ENCODE measurements at places on chromosomes 6 and 20.

- no peak for DNase-seq
Observed at GRCh38 chr6:88709819-88710246, 253.6 kb downstream of the RNGTT start.

GRCh38 chr6:45922728-45923351, 92.8 kb downstream of the CLIC5 start:
- no peak for DNase-seq

GRCh38 chr6:78570044-78570443, 297.3 kb upstream of the IRAK1BP1 start:
- no peak for DNase-seq

GRCh38 chr6:144266091-144266649, 19.0 kb upstream of the UTRN start:
- DNase-seq: no peak

DNA sequence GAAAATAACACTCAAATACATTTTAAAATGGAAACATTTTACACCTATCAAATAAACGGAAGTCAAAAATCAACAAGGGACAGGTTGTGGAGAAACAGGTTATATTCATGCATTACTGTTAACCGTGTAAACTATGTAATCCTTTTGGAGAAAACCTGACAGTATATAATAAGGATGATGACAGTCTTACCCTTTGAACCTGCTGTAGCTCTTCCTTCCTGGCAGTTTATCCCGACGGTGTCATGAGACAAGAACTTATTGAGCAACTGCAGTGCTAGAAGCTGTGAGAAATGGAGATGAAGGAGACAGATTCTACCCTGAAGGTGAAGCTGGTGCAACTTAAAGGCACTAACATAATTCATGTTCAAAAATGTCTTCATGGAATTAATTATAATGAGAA, 76.7 kb downstream of the PLEKHG1 start:
- no peak for DNase-seq

GRCh38 chr6:82738773-82739172, 326.9 kb downstream of the UBE3D start:
- DNase-seq: no peak

GRCh38 chr6:124917769-124918168, 44.5 kb upstream of the RNF217 start:
- DNase-seq: no peak

- no peak for DNase-seq
Observed at GRCh38 chr20:60085551-60086132, 127.4 kb downstream of the CDH26 start.

GRCh38 chr6:45702849-45703739, 312.6 kb downstream of the CLIC5 start:
- no peak for DNase-seq

DNA sequence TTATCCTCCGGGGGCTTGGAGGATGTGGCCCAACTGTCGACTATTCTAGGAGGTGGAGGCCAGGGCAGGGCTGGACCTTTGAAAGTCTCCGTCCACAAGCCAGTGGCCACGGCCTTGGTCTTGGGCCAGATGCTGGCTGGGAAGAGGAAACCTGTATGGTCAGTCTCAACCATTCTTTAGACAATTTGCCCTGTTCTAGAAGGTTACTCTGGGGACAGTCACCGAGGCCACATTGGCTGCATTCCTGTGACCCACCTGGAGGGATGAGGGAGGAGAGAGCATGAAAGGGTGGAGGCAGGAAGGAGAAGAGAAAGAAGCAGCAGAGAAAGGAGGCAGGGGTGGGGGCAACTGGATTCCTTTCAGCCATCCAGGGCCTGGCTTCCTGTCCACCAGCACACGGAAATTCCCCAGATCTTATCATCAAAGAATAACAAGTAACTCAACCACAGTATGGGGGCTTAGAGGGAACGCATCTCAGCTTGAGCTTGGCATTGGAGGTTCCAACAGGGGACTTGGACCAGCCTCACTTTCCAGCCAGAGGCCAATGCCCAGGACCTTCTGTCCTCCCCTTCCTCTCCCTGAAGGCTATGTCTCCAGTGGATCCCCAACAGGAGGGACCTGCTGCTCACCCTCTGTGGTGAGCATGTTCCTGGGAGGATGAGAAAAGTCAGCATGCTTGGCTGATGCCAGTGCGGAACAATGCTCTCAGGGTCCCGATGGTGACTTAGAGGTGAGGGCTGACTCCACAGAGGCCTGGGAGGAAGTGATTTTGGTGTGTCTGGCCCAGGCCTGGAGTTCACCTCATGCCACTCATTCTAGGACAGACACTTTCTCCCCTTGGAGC, 30.4 kb downstream of the TGM2 start:
- DNase-seq: no peak

DNA sequence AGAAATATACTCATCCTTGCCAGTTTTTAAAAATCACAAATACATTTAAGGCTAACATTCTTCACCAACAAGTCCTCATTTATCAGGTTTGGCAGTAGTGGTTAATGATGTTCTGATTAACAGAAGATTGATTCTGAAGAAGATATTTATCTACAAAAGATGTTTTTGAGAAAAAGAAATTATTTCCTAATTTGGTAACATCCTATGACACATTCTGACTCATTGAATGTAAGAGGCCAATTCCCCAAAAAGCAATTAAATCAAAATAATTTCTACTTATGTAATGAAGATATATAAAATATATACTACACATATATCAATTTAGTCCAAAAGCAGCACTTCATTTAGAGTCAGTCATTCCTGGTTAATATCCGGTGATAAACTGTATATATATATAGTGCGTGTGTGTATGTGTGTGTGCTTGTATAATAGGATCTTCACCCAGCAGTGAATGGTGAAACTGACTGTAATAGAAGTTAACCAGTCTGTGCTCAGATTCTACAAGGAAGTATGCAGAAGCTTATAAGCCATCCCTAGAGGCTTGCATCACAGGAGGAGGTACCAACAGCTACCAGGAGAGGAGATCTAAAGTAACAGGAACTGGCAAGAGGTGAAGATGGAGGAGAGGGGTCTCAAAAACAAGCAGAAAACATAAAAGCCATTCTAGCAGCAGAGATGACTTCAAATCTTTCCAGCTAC, 82.9 kb upstream of the MARCKS start:
- no peak for DNase-seq

DNA sequence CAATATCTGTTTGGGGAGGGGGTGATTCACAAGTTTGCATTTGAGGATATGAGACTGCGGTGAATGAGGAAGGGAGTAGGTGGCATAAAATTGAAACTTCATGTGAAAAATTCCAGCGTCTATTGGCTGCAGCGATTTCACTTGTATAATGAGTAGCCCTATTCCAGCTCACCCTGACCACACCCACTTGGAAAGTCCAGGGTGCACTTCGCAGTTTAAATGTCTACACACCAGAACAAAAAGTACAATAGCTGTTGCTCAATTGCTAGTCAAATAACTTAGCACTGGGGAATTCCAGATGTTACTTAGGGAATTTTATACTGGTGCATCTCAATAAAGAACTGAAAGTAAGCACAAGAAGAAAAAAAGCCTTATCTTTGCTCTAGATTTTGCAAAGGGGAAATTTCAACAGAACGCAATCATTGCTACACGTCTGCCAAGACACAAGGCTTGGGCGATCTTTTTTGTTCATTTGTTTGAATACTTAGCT, 6.3 kb downstream of the TNFAIP3 start:
- peak; percentile 65 for DNase-seq

DNA sequence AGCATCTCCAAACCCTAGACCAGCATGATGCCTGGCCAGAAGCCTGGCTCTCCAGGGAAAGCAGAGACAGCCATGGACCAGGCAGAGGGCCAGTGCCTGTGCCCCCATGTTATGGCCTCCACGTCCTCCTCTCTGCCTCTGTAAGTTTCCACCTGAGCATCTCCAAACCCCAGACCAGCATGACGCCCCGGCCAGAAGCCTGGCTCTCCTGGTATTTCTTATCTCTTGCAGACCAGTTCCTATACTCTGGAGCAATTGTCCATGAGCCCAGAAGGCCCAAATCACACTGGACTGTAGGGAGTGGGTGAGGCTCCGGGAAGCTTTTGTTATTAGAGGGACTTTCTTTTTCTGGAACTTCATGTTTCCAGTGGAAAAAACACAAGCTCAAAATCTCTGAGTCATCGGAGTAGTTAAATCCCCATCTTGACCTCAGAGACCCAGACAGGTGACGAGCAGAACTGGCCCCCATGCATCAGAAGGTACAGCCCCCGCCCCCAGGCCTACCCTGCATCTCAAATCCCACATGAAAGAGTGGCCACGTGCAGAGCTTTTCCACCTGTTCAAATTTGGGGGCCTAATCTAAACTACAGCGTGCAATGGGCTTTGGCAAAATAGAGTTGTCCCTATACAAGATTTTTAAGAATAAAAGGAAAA, 110.2 kb upstream of the FOXQ1 start:
- DNase-seq: no peak

DNA sequence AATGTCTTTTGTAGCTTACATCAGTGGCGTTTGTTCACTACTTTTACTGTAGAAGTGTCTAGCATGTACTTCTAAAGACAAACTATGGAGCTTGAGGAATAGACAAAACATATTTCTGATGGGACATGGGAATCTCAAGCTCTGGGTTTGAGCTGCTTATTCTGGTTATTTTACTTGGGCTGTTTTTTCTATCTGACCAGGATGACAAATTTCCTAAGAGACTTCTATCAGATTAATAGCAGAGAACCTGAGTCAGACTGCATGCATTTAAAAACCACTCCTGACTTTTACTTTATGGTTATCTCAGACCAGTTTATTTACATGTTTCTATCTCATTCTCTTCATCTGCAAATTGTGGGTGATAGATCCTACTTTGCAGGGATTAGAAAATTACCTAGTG, 1282.3 kb upstream of the GJE1 start:
- DNase-seq: no peak

GRCh38 chr20:54534101-54534500, 58.7 kb downstream of the DOK5 start:
- no peak for DNase-seq

DNA sequence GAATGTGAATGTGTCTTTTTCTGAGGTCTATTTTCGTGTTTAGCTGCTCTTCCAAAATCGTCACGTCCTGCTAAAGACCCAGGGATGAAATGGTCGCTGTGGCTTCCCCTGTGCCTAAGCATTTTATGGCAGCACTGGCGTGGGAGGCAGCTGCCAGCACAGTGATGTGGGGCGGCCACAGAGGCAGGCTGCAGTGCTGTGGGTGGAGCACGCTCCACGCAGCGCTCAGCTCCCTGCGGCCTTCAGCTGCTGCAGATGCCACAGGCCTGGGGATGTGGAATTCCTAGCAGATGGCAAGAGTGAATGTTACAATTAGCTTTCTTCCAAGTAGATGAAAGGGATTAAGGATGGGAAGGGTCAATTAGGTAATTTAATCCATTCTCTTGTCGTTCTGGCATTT, 242.6 kb downstream of the SMOC2 start:
- DNase-seq: no peak

DNA sequence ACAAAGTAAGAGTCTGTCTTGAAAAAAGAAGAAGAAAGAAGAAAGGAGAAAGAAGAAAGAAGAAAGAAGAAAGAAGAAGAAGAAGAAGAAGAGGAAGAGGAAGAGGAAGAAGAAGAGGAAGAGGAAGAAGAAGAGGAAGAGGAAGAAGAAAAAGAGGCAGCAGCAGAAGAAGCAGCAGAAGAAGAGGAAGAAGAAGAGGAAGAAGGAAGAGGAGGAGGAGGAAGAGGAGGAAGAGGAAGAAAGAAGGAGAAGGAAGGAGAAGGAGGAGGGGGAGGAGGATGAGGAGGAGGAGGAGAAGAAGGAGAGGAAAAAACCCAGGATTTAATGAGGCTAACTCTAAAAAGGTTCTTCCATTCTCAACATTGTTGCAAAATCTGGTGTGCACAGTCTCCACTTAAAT, 95.4 kb upstream of the PDE10A start:
- no peak for DNase-seq

DNA sequence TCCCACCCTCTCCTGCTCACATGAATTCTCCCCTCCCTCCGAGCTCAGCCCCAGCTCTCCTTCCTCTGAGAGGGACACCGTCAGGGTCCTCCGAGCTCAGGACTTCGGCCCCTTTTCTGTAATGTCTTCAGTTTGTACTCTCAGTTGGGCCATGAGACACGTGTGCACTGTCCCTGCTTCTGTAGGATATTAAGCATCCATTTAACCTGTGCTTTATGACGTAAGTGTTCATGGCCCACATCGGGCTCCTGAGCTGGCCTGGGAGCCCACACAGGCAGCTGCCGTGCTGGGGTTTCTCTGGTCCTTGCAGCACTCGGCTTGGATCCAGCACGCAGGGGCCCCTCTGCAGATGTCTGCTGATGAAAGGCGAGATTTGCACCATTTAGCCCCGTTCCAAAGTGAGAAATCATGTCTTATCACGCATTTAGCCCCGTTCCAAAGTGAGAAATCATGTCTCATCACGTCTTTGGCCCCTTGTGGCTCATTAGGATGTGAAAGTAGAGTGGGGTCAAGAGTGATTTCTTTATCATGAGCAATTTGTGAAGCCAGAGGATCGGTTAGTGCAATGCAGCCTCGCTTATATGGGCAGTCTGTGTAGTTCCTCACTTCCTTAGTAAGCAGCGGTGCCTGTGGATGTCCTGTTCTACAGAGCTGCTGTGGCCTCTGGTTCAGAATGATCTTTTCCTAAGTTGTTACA, 25.3 kb downstream of the DUSP22 start:
- DNase-seq: no peak

DNA sequence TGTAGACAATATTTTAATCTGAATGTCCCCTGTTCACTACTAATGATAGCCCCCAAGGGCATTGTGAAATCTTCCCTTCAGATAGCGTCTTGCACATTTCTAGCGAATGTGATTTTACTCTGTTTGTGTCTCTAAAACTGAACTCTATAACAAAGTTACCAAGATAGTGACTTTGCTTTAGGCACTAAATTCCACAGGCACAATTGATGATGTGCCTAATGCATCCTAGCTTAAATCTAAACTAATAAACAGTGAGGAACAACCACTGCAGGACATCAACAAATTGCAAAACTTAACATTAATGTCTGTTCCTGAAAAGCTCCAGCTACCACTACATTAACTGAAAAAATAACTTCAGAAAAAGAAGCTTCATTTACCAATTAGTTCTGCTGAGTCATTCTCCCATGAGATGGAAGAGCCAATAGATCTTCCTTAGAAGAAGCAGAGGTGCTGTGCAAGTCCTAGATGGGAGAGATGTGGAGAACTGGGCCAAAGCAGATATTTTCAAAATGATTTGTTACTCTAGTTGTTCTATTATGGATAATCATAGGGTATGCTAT, 1065.0 kb downstream of the EPHA7 start:
- DNase-seq: no peak

DNA sequence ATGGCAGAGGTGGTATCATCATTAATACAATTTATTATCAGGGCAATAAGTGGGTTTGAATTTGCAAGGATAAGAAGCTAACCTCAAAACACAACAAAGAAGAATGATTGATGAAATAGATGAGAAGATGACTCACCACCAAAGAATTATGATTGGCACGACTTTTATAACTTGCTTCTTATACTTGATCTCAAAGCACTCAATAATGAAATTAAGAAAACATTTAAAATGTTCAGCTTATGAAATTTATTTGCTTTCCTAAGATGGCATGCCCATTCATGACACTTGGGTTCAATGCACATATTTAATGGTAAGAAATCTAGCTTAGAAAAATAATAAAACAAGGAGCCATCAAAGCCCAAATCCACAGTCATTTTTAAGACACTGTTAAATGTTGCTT, 477.5 kb downstream of the GJA1 start:
- DNase-seq: no peak

All from T-helper 2 cell (primary cell).